T-helper 2 cell treated with Interferon-gamma antibody and Interleukin-4, amounts not matched to agents 100 ng/mL and 5 ng/mL, for 36 hours (primary cell): ENCODE measurements at places on chromosomes 4 and X. TPM values are rescaled to one million over a fixed set of nuclear protein-coding genes. Genes with fewer than 3 reads are reported as not detected.

The GRPR gene
- total RNA-seq, result not detected in 2 replicates

The TMEM128 gene
- total RNA-seq, result 12.6 and 13.5 TPM in 2 replicates

The HSFX2 gene
- 0.52 TPM in 1 of 2 replicates, not detected in the other for total RNA-seq

The HS3ST1 gene
- total RNA-seq, result 0.64 and 0.93 TPM in 2 replicates

The MMRN1 gene
- total RNA-seq, result 0.77 and 0.95 TPM in 2 replicates

The ESX1 gene
- 0.14 and 0.25 TPM in 2 replicates for total RNA-seq

The PRDM8 gene
- total RNA-seq, result 6.1 and 8.0 TPM in 2 replicates

The PKD2 gene
- total RNA-seq, result 24.4 and 24.5 TPM in 2 replicates

The CACNA1F gene
- total RNA-seq, result 0.14 and 0.36 TPM in 2 replicates

The FREM3 gene
- not detected in 2 replicates for total RNA-seq

The PTPN13 gene
- 0.18 and 0.34 TPM in 2 replicates for total RNA-seq

The PASD1 gene
- not detected in 2 replicates for total RNA-seq

The ENAM gene
- not detected in 2 replicates for total RNA-seq

The CLGN gene
- 0.18 and 0.43 TPM in 2 replicates for total RNA-seq

The EXOSC9 gene
- total RNA-seq, result 53.1 and 54.7 TPM in 2 replicates

The ARR3 gene
- not detected in 2 replicates for total RNA-seq

The H2BW2 gene
- not detected in 2 replicates for total RNA-seq

The SUPT20HL1 gene
- total RNA-seq, result not detected in 2 replicates

The PYURF gene
- 46.2 and 47.2 TPM in 2 replicates for total RNA-seq

The FAT4 gene
- total RNA-seq, result not detected in 2 replicates

The SMIM31 gene
- not detected in 2 replicates for total RNA-seq

The TSC22D3 gene
- total RNA-seq, result 23.8 and 24.6 TPM in 2 replicates

The CD40LG gene
- total RNA-seq, result 153 and 157 TPM in 2 replicates
